ENCODE measurements at places on chromosomes 6 and 20. TPM values are rescaled to one million over a fixed set of nuclear protein-coding genes. Genes with fewer than 3 reads are reported as not detected.
A peak's percentile ranks its signal among the peaks of the same experiment; 100 is the strongest.

GRCh38 chr6:70171236-70171635 is 131.6 kb downstream of the COL9A1 start:
- no peaks in the 10 kb centered on the region for H3K4me1 ChIP-seq
- no peaks in the 10 kb centered on the region for H3K36me3 ChIP-seq
- no peaks in the 10 kb centered on the region for H3K27me3 ChIP-seq
- no peak overlapping the region for H3K27ac ChIP-seq
- H3K4me3 ChIP-seq = no peak overlapping the region
- no peak for DNase-seq

SLC2A10 gene
- total RNA-seq = 25.6 TPM

DNA sequence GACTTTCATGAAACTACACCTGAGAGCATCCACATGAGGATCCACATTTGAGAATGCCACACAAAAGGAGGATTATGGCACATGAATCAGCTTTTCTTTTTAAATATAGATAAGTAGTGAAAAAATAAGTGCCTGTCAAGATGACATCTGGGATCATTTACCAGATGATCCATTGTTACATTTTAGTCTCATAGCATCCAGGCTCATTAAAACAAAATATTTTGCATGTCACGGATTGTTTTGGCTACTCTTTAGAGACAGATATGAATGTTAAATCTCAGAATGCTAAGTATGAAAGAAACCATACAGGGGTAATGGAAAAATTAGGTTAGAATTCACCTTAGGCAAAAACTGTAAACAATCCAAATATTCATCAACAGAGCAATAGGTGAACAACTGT is 66.7 kb downstream of the MYO6 start:
- no peaks in the 10 kb centered on the region for H3K27me3 ChIP-seq
- no peak overlapping the region for H3K4me3 ChIP-seq
- H3K36me3 ChIP-seq = no peaks in the 10 kb centered on the region
- no peak for DNase-seq

DNA sequence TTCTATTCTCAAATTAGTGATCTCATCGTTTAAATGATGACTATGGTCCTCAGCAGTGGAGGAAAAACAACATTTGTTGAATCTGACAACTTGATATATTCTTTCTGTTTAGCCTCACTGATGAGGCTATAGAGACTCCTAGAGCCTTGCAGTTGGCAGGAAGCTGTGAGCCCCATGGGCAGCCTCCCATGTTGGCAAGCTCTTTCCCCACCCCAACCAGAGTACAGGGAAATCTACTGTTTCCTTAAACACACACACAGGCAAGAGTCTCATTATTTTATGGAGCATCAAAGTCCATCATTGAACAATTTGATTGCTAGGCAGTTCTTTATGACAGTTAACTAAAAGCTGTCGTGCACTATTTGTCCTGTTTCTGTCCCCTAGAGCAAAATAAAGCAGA is 498.2 kb upstream of the CITED2 start:
- H3K4me3 ChIP-seq = no peak overlapping the region
- no peak overlapping the region for H3K27ac ChIP-seq
- H3K4me1 ChIP-seq = no peaks in the 10 kb centered on the region
- no peaks in the 10 kb centered on the region for H3K36me3 ChIP-seq
- no peaks in the 10 kb centered on the region for H3K27me3 ChIP-seq

- no peaks in the 10 kb centered on the region for H3K27me3 ChIP-seq
- H3K4me1 ChIP-seq = no peaks in the 10 kb centered on the region
- H3K36me3 ChIP-seq = no peaks in the 10 kb centered on the region
- H3K27ac ChIP-seq = no peak overlapping the region
- DNase-seq = no peak
Observed at GRCh38 chr6:91874971-91875370, 1288.1 kb upstream of the MAP3K7 start.

- no peak overlapping the region for H3K4me3 ChIP-seq
- no peaks in the 10 kb centered on the region for H3K36me3 ChIP-seq
- no peaks in the 10 kb centered on the region for H3K27me3 ChIP-seq
- no peak for DNase-seq
- no peaks in the 10 kb centered on the region for H3K4me1 ChIP-seq
Observed at GRCh38 chr6:49118478-49118877, 344.6 kb downstream of the MMUT start.

- no peak for DNase-seq
- no peaks in the 10 kb centered on the region for H3K27me3 ChIP-seq
- H3K36me3 ChIP-seq = peaks cover 18% of the 10 kb centered on the region
- no peaks in the 10 kb centered on the region for H3K4me1 ChIP-seq
- no peak overlapping the region for H3K4me3 ChIP-seq
Observed at GRCh38 chr20:34927736-34928135, 27.9 kb downstream of the GSS start.

DNA sequence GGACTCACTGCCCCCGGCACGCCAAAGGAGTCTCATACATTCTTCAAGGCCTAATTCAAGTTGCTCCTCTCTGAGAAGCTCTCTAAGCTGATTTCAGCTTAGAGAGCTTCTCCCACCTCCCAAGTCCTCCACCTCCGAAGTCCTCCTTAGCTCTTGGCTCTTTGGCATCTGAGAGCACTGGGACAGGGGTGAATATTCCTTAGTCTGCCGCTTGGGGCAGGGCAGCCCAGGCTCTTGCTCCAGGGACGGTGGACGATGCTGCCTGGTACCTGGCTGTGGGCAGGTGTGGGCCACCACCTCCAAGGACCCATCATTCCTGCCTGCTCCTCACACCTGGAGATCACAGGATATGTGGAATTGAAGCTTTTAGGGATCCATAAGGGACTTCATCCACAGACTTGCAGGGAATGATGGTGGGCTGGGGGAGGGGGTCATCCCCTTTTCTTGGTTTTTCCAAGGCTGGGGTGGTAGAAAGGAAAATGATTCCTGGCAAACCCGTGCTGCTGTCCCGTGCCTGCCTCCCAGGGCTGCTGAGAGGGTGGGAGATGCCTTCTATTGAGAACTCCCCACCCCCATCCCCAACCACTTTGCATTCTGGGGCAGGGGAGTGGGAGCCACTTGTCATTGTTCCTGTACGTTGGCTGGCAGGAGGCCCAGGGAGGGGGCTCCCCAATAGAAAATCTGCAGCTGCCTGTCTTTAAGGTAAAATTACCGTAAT is 57.4 kb downstream of the ARHGAP40 start:
- no peaks in the 10 kb centered on the region for H3K4me1 ChIP-seq
- H3K36me3 ChIP-seq = no peaks in the 10 kb centered on the region

GRCh38 chr6:106318851-106319250 is 6.7 kb downstream of the ATG5 start:
- no peaks in the 10 kb centered on the region for H3K4me1 ChIP-seq
- no peak for DNase-seq
- no peaks in the 10 kb centered on the region for H3K36me3 ChIP-seq
- H3K27me3 ChIP-seq = no peaks in the 10 kb centered on the region
- no peak overlapping the region for H3K27ac ChIP-seq

DYNLT1 gene
- 78.6 TPM for total RNA-seq

- no peak overlapping the region for H3K4me3 ChIP-seq
- H3K27me3 ChIP-seq = no peaks in the 10 kb centered on the region
- peak; percentile 31 for DNase-seq
- no peaks in the 10 kb centered on the region for H3K4me1 ChIP-seq
Observed at GRCh38 chr6:170043881-170044790, 246.7 kb downstream of the DLL1 start.

PROKR2 gene
- total RNA-seq = not detected

DNA sequence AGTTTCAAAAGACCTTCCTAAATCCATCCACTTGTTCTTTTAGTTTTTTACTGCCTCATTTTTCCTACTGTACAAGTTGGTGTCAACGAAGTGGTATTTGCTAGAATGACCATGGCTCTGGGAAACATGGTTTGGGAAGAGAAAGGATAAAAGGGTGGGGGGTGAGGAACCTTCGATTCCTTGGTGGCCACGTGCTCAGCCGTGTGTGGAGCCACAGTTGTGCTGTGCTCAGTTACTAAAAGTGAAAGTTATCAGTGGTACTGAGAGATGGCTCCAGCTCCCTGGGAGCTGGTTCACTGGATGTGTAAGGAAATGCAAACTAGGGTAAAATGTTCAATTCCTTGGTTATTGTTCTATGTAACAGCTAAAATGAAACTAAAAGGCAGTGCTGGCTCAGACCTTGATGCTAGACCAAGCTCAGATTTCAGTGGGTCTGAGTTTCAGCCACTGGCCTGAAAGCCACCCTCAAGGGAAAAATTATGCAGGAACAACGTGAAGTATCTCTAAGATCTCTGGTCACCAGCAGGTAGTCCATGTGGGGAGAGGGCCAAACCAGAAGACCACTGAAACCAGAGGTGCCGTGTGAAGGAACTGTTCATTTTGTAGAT is 7.4 kb upstream of the SLC22A2 start:
- no peak overlapping the region for H3K27ac ChIP-seq
- H3K27me3 ChIP-seq = no peaks in the 10 kb centered on the region
- H3K4me3 ChIP-seq = no peak overlapping the region
- DNase-seq = no peak

Data from aorta (tissue), 5 donors.